ENCODE measurements at places on chromosomes 1 and 21. TPM values are rescaled to one million over a fixed set of nuclear protein-coding genes. Genes with fewer than 3 reads are reported as not detected.

EDARADD gene
- 0.82 TPM for total RNA-seq

PLA2G4A gene
- total RNA-seq, result 8.4 TPM

PRAMEF1 gene
- not detected for total RNA-seq

SNIP1 gene
- 20.1 TPM for total RNA-seq

CD1B gene
- 0.60 TPM for total RNA-seq

TEDDM1 gene
- not detected for total RNA-seq

PAQR6 gene
- 4.2 TPM for total RNA-seq
